Amniotic stem cell (primary cell): ENCODE measurements at places on chromosomes 4 and X.

DNA sequence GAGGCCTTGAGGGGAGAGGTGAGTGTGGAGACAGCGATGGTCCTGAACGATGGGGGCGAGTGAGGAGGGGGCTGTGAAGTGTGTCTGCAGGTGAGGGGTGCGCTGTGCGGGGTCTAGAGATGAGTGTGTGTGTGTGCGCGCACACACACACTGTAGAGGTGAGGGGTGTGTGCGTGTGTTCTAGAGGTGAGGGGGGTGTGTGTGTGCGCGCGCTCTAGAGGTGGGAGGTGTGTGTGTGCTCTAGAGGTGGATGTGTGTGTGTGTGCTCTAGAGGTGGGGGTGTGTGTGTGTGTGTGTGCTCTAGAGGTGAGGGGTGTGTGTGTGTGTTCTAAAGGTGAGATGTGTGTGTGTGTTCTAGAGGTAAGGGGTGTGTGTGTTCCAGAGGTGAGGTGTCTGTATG, 574 bp downstream of the BST1 start:
- DNase-seq = no peak

DNA sequence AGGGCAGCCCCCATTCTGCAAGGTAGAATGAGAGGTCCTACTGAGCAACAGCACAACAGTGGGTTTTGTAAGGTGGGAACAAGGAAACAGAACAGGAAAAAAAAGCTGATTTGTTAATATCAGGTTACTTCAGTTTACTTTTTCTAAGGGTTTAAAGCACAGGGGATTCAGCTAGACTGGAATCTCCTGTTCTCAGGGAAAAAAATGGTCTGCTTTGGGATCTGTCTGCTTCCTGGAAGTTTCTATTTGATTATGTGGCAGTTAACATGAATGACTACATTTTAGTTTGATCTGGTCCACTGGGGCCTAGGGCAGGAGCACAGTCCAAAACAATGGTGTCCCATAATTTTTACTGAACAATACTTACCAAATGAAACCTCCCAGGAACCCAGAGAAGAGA, 104.6 kb downstream of the FBXW7 start:
- DNase-seq = no peak

GRCh38 chr4:7970361-7970946, 30.8 kb upstream of the AFAP1 start:
- DNase-seq = no peak

DNA sequence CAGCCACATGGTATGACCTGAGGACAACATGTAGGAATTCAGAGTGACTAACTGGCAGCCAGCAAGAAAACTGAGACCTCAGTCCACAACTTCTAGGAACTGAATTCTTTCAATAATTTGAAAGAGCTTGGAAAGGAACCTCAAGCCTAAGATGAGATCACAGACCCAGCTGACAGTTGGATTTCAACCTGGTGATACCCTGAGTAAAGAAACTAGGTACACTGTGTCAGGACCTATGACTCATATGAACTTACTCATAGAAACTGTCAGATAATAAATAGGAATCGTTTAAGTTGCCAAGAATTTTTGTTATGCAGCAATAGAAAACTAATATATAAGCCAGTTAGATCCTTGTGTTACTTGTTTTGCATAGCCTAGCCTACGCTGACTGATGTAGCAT, 102.4 kb upstream of the DCAF12L1 start:
- no peak for DNase-seq

GRCh38 chr4:1859389-1859753, 3.4 kb upstream of the LETM1 start:
- no peak for DNase-seq

- DNase-seq = no peak
Measured at GRCh38 chrX:107673933-107674479, 45.7 kb downstream of the PRPS1 start.

- no peak for DNase-seq
Measured at GRCh38 chr4:126012691-126013290, 698.0 kb downstream of the FAT4 start.

- no peak for DNase-seq
Measured at GRCh38 chr4:156778093-156778492, 193.5 kb downstream of the PDGFC start.

DNA sequence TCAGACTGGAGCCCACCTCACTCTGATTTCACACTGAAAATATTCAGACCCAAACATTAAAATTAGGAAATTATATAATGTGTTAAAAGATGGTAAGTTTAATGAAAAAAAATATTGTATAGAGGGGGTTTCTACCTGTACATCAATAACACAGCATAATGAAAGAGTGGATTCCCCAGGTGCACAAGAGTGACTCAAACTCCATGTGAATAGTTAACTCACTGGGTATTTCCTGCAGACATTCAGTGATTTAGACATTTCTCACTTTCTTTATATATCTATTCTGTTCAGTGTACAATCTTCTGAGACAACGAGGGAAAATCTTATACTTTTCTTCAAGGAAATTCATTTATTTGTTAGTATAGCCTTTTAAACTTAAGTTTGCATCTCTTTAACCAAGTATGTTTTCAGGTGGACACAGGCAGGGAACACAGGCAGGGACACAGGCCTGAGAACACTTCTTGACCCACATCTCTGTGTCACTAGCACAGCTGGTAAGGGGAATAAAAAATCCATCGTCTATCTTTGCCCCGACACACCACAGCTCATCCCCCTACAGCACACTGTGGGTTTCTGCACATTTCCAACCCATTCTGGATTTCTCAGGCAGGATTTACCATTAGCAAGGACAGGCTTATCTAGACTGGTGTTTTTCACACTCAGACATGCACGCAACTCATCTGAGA, 525.5 kb upstream of the BOD1L1 start:
- no peak for DNase-seq

GRCh38 chr4:100742045-100742444, 224.2 kb upstream of the EMCN start:
- DNase-seq = peak; percentile 0

GRCh38 chr4:102574317-102574716, 73.2 kb downstream of the NFKB1 start:
- DNase-seq = no peak

GRCh38 chr4:19883841-19884240, 367.9 kb upstream of the SLIT2 start:
- DNase-seq = no peak
